ENCODE measurements at places on chromosomes 5 and 9. TPM values are rescaled to one million over a fixed set of nuclear protein-coding genes. Genes with fewer than 3 reads are reported as not detected.

OMD gene
- total RNA-seq: 0.08 TPM

INSL6 gene
- 0.47 TPM for total RNA-seq

CDHR2 gene
- 0.60 TPM for total RNA-seq

C5orf52 gene
- total RNA-seq: not detected

ATG10 gene
- total RNA-seq: 17.5 TPM

ASPN gene
- total RNA-seq: 30.8 TPM

EGFL7 gene
- 0.81 TPM for total RNA-seq

TAL2 gene
- total RNA-seq: not detected

NRG2 gene
- total RNA-seq: 2.2 TPM

CDH9 gene
- 1.1 TPM for total RNA-seq

MARCOL gene
- 0.44 TPM for total RNA-seq

CHSY3 gene
- 2.3 TPM for total RNA-seq

LCN2 gene
- total RNA-seq: 2.4 TPM

C7 gene
- total RNA-seq: not detected

AHRR gene
- 2.3 TPM for total RNA-seq

GNA14 gene
- total RNA-seq: 0.16 TPM

SPATA31E1 gene
- 0.19 TPM for total RNA-seq

CENPK gene
- 34.9 TPM for total RNA-seq

TEK gene
- 0.39 TPM for total RNA-seq

ACOT12 gene
- not detected for total RNA-seq

HSD17B3 gene
- total RNA-seq: 0.33 TPM

PCDHB14 gene
- total RNA-seq: 7.2 TPM

SAPCD2 gene
- 5.5 TPM for total RNA-seq

CPEB4 gene
- total RNA-seq: 17.0 TPM

ABO gene
- 0.10 TPM for total RNA-seq

BTNL8 gene
- 0.17 TPM for total RNA-seq

RNF14 gene
- 34.2 TPM for total RNA-seq

FAXDC2 gene
- total RNA-seq: 5.8 TPM

MEIKIN gene
- total RNA-seq: not detected

C8G gene
- 1.1 TPM for total RNA-seq

SLC34A1 gene
- 0.14 TPM for total RNA-seq

PRSS3 gene
- total RNA-seq: 1.2 TPM

PJA2 gene
- total RNA-seq: 84.5 TPM

LTC4S gene
- 1.2 TPM for total RNA-seq

STKLD1 gene
- 2.3 TPM for total RNA-seq

CMBL gene
- total RNA-seq: 26.5 TPM

ANKRD33B gene
- total RNA-seq: 44.5 TPM

GDA gene
- total RNA-seq: 1.0 TPM

CSF2 gene
- not detected for total RNA-seq

NR5A1 gene
- 0.41 TPM for total RNA-seq

ZNF354C gene
- 7.3 TPM for total RNA-seq
